ENCODE measurements at places on chromosomes 3 and 15.

- H3K4me1 ChIP-seq = no peaks in the 10 kb centered on the region
- no peaks in the 10 kb centered on the region for H3K27me3 ChIP-seq
- no peak overlapping the region for H3K27ac ChIP-seq
- no peaks in the 10 kb centered on the region for H3K36me3 ChIP-seq
Measured at GRCh38 chr15:100809587-100809986, 70.0 kb upstream of the ALDH1A3 start.

GRCh38 chr3:191340351-191340750 is 10.0 kb upstream of the UTS2B start:
- H3K36me3 ChIP-seq = no peaks in the 10 kb centered on the region
- H3K4me3 ChIP-seq = no peak overlapping the region
- H3K27me3 ChIP-seq = no peaks in the 10 kb centered on the region
- DNase-seq = no peak
- H3K27ac ChIP-seq = no peak overlapping the region
- no peaks in the 10 kb centered on the region for H3K4me1 ChIP-seq

GRCh38 chr3:186465508-186465907 is 78.7 kb downstream of the CRYGS start:
- no peak overlapping the region for H3K4me3 ChIP-seq
- H3K27ac ChIP-seq = no peak overlapping the region
- H3K4me1 ChIP-seq = no peaks in the 10 kb centered on the region
- H3K36me3 ChIP-seq = no peaks in the 10 kb centered on the region
- DNase-seq = no peak

DNA sequence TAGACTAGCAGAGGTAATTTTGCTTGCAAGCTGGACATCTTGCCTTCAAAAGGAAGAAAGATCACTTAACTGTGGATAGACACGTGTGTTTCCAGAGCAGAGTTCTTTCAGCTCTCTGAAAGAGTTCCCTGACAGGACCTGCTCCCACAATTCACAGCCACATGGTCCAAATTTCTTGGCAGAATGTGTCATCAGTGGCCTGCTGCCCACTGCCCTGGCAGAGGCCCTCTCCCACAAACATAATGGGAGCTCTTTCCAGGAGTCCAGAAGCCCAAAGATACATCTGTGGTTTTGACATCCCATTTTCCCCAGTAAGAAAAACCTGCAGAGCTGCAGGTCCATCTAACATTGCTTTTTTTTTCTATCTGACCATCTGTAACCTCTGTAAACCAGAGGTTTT is 48.3 kb downstream of the SERPINI1 start:
- H3K4me1 ChIP-seq = no peaks in the 10 kb centered on the region
- no peak for DNase-seq
- H3K27ac ChIP-seq = no peak overlapping the region
- no peak overlapping the region for H3K4me3 ChIP-seq

DNA sequence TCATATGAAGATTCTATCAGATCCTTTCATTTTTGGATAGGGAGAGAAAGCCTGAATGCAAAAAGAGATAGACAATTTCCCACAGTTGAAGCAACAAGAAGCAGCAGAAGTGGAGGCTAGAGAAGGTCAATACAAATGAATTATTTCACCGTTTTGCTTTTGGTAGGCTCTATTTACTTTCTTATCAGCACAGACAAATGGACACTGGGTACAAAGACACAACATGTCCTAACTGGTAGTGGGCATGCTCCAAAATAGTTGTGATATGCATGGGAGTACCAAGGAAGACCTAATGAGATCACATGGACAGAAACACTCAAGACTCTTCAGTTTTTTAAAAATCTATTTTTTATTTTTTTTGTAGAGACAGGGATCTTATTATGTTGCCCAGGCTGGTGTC is 99.4 kb downstream of the XRN1 start:
- H3K4me1 ChIP-seq = no peaks in the 10 kb centered on the region
- H3K27me3 ChIP-seq = no peaks in the 10 kb centered on the region
- no peak overlapping the region for H3K27ac ChIP-seq
- DNase-seq = no peak

DNA sequence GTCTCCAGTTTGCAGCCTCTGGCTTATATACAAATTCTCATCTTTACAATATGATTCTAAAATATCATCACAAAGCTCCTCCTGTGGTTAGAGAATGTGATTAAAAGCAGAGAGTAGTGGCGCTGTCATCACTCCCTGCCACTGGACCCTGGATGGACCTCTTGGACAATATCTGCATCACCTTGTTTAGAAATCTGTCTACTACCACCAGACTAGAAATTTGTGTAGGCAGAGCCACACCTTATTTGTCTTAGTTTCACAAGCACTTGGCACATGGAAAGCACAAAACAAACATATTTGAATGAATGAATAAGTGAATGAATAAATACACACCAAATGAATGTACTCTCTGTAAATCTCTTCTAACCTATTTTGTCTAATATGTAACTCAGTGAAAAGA is 68.1 kb downstream of the IMPG2 start:
- no peak overlapping the region for H3K27ac ChIP-seq
- no peaks in the 10 kb centered on the region for H3K27me3 ChIP-seq
- H3K4me1 ChIP-seq = no peaks in the 10 kb centered on the region
- no peak for DNase-seq
- no peak overlapping the region for H3K4me3 ChIP-seq

- H3K36me3 ChIP-seq = no peaks in the 10 kb centered on the region
- H3K4me1 ChIP-seq = no peaks in the 10 kb centered on the region
- DNase-seq = no peak
- H3K4me3 ChIP-seq = no peak overlapping the region
Measured at GRCh38 chr15:77909182-77909940, 168.2 kb downstream of the TBC1D2B start.

DNA sequence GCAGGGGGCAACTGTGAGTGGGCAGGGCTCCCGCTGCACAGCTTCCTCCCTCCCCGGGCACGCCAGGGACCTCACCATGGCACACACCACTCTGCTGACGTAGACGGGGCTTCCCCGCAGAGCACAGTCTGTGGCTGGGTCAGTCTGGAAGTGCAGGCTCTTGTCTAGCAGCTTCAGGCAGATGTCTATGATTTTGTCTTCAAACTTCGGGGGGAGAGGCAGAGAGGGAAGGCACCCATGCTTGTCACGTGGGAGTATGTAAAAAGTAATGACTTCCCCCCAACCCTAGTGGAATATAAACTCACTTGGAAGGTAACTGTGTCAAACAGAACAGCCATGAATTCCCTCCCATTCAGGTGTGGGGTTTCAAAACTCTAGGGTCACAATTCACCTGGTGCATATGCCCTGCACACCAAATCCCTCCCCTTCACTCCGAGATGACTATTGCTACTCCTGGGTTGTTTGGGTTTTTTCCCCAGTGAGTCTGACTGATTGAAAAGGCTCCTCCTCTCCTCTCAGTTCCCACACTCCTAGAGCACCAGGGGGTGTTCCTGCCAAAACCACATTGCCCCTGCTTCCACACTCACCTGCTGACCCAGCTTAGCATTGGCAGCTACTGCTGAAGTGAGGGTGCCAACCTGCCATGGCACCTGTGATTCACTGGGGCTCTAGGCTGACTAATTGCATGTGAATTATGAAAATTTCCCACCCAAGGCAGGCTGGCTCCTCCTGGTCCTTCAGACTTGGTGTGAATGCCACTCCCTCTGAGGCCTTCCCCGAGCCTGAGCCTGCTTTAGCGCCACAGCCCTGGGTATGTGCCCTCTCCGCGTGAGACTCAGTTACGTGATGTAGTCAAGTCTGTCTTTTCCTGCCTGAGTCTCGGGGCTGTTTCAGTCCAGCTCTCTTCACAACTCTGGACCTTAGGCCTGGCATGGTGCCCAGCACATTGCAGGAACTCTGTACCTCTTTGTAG is 13.0 kb downstream of the TGM5 start:
- no peak overlapping the region for H3K27ac ChIP-seq
- H3K36me3 ChIP-seq = no peaks in the 10 kb centered on the region
- H3K4me3 ChIP-seq = no peak overlapping the region
- no peaks in the 10 kb centered on the region for H3K27me3 ChIP-seq
- no peaks in the 10 kb centered on the region for H3K4me1 ChIP-seq

- H3K27me3 ChIP-seq = no peaks in the 10 kb centered on the region
- 0 out of 2 replicates have a peak, but pooled peaks cover 1% of the 10 kb centered on the region for H3K4me1 ChIP-seq
- no peak overlapping the region for H3K4me3 ChIP-seq
- no peak for DNase-seq
Measured at GRCh38 chr3:156594219-156594683, 39.3 kb upstream of the SSR3 start.

GRCh38 chr3:150729682-150730360 is 26.1 kb upstream of the ERICH6 start:
- H3K4me1 ChIP-seq = peaks cover 4% of the 10 kb centered on the region
- DNase-seq = no peak
- no peaks in the 10 kb centered on the region for H3K27me3 ChIP-seq
- no peak overlapping the region for H3K4me3 ChIP-seq
- no peak overlapping the region for H3K27ac ChIP-seq
- H3K36me3 ChIP-seq = no peaks in the 10 kb centered on the region

- H3K4me1 ChIP-seq = peaks cover 3% of the 10 kb centered on the region
- no peaks in the 10 kb centered on the region for H3K27me3 ChIP-seq
- H3K4me3 ChIP-seq = no peak overlapping the region
- DNase-seq = no peak
- no peak overlapping the region for H3K27ac ChIP-seq
Measured at GRCh38 chr15:70528270-70528706, 235.1 kb downstream of the UACA start.

- no peak overlapping the region for H3K27ac ChIP-seq
- H3K4me1 ChIP-seq = no peaks in the 10 kb centered on the region
- H3K4me3 ChIP-seq = no peak overlapping the region
- no peaks in the 10 kb centered on the region for H3K27me3 ChIP-seq
- no peak for DNase-seq
Measured at GRCh38 chr3:15157441-15157840, 48.6 kb upstream of the CAPN7 start.

DNA sequence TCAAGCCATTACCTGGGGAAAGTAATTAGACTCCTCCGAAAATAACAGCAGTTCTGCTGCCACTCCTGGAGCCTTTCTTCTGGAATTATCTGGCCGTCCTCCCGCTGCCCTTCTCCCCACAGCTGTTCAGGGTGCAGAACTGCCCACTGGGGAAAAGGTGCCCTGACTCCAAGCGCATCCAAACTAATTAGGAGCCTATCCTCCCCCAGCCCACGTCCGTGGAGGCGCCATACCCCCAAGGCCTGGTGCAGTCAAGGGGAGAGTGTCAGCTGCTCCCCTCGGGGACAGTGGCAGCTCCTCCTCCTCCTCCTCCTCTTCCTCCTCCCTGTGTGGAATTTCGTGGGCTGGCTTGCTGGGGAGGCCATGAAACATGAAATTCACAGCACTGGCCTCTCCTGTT is 177.2 kb downstream of the XXYLT1 start:
- no peak overlapping the region for H3K27ac ChIP-seq
- H3K27me3 ChIP-seq = no peaks in the 10 kb centered on the region
- H3K4me3 ChIP-seq = no peak overlapping the region
- H3K36me3 ChIP-seq = no peaks in the 10 kb centered on the region
- peaks cover 2% of the 10 kb centered on the region for H3K4me1 ChIP-seq

- peaks cover 3% of the 10 kb centered on the region for H3K4me1 ChIP-seq
- no peak for DNase-seq
- no peak overlapping the region for H3K4me3 ChIP-seq
- no peaks in the 10 kb centered on the region for H3K27me3 ChIP-seq
- no peaks in the 10 kb centered on the region for H3K36me3 ChIP-seq
Measured at GRCh38 chr3:128178782-128179483, 25.7 kb downstream of the EEFSEC start.

- no peak overlapping the region for H3K4me3 ChIP-seq
- DNase-seq = no peak
- no peaks in the 10 kb centered on the region for H3K36me3 ChIP-seq
- H3K27ac ChIP-seq = no peak overlapping the region
Measured at GRCh38 chr3:130522399-130522798, 5.4 kb downstream of the COL6A6 start.

DNA sequence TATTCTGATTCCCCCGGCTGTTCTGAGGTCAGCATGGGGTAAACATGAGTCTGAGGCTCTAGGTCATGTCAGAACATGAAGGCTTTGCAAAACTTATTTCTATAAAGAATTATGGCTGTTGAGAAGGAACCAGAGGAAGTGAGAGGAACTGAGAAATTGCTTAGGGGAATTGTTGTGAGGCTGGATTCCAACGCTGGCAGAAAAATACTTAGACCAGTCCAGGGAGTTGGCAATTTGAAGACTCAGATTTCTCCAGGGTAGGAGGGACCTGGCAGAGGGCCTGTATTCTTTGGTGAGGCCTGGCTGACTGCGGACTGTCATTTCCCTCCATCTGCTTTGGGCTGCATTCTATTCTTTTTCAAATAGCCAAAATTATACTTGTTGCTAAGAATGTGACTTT is 155.5 kb downstream of the PLD1 start:
- H3K36me3 ChIP-seq = no peaks in the 10 kb centered on the region
- no peak overlapping the region for H3K4me3 ChIP-seq
- DNase-seq = no peak
- H3K4me1 ChIP-seq = no peaks in the 10 kb centered on the region
- no peaks in the 10 kb centered on the region for H3K27me3 ChIP-seq
- H3K27ac ChIP-seq = no peak overlapping the region

Data from iPS DF 6.9 (cell line).